ENCODE measurements at places on chromosomes 13 and 19. TPM values are rescaled to one million over a fixed set of nuclear protein-coding genes. Genes with fewer than 3 reads are reported as not detected.
A peak's percentile ranks its signal among the peaks of the same experiment; 100 is the strongest.

DNA sequence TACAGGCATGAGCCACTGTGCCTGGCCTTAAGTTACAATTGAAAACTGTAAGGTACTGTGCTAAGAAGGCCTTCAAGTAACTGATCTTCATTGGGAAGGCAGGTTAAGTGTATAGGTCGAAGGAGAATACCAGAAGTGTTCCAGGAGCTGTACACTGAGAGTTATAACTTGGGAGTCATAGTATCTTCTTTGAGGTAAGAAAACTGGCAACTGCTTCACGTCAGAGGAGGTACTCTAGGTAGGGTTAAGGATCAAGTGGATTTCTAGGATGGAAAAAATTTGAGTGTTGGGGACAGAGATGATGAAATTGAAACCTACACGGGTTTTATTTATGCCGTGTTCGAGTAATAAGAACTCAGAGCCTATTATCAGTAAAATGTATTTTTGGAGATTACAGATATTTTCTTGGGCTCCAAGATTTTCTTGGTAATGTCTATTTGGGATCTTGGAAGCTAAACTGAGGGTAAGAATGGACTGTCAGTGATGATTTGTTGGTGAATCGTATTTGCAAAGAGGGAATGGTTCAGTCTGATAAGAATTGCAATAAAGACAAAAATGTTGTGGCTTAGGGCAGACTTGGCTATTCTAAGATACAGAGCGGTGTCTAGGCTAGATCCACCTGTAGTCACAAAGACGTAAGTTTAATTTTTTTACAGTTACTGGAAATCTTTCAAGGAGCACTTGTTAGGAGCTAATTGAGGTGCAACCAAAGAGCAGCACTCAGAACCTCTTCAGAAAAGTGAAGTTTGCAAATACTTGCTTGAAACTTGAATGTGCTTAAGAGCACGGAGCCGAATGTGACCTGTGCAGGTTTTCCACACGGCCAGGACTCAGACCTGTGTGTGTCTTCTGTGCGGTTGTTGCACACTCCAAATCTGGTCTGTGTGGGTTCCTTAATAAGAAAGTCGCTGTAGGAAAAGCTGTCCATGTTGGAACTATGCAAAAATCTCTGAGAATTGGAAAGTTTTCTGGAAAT lies 102.5 kb downstream of the URI1 start:
- DNase-seq: no peak
- H3K4me1 ChIP-seq: no peaks in the 10 kb centered on the region
- no peaks in the 10 kb centered on the region for H3K36me3 ChIP-seq
- H3K27me3 ChIP-seq: no peaks in the 10 kb centered on the region

DNA sequence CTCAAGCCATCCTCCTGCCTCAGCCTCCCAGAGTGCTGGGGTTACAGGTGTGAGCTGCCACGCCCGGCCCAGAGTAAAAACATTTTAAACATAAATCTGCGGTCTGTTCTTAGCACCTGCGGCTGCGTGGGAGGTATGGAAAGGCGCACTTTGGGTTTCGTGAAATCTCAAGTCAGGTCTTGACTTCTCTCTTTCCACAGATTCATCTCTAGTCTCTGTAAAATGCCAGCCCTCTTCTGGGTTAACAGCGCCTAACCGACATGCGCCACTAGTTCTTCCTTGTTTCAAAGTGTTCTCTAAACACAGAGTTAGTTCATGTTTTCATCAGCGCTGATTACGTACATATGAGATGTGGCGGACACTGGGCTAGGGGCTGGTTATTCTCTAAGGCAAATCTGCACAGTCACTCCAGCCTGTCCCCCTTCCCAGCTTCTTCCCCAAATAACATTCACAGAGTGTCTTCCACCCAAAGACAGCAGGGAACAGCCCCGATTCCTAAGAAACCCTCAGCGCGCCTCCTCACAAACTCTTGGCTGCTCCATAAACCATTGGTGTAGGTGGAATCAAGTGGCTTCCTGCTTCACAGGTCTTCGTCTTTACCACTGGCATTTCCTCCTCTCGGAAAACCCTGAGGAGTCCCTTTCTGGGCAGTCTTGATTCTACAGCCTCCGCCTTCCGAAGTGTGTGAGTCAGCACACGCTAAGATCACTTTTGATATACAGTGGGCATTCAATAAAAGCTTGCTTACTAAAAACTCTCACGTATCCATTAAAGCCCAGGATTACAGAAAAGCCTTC lies 1.4 kb downstream of the PARP4 start:
- H3K36me3 ChIP-seq: no peaks in the 10 kb centered on the region
- peak overlapping the region; percentile 60 for H3K27ac ChIP-seq
- H3K27me3 ChIP-seq: no peaks in the 10 kb centered on the region
- H3K4me1 ChIP-seq: peaks cover 16% of the 10 kb centered on the region
- DNase-seq: no peak

- H3K27me3 ChIP-seq: no peaks in the 10 kb centered on the region
- H3K27ac ChIP-seq: peak overlapping the region; percentile 5
- no peak for DNase-seq
- H3K36me3 ChIP-seq: peaks cover 28% of the 10 kb centered on the region
Measured at GRCh38 chr19:45311621-45312020, 11.1 kb downstream of the CKM start.

- H3K36me3 ChIP-seq: no peaks in the 10 kb centered on the region
- H3K4me3 ChIP-seq: no peak overlapping the region
- H3K27me3 ChIP-seq: no peaks in the 10 kb centered on the region
- H3K27ac ChIP-seq: no peak overlapping the region
- DNase-seq: no peak
Measured at GRCh38 chr13:67087527-67087926, 142.6 kb downstream of the PCDH9 start.

DNA sequence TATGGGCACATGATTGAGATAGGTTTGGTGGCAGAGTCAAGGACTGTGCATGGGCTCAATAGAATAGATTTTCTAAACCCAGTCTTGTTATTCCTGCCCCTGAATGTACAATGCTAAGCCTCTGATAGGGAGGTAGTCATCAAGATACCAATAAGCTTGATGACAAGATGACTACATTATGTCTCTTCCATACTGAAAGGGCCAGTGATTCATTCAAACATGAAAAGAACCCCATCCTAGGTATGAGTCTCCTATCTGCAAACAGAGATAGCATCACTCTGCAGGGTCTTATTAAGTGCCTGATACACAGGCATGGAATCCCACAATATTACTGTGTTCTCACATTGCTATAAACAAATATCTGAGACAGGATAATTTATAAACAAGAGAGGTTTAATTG lies 40.3 kb upstream of the UFM1 start:
- H3K4me3 ChIP-seq: no peak overlapping the region
- no peaks in the 10 kb centered on the region for H3K36me3 ChIP-seq
- DNase-seq: no peak
- no peaks in the 10 kb centered on the region for H3K4me1 ChIP-seq

DNA sequence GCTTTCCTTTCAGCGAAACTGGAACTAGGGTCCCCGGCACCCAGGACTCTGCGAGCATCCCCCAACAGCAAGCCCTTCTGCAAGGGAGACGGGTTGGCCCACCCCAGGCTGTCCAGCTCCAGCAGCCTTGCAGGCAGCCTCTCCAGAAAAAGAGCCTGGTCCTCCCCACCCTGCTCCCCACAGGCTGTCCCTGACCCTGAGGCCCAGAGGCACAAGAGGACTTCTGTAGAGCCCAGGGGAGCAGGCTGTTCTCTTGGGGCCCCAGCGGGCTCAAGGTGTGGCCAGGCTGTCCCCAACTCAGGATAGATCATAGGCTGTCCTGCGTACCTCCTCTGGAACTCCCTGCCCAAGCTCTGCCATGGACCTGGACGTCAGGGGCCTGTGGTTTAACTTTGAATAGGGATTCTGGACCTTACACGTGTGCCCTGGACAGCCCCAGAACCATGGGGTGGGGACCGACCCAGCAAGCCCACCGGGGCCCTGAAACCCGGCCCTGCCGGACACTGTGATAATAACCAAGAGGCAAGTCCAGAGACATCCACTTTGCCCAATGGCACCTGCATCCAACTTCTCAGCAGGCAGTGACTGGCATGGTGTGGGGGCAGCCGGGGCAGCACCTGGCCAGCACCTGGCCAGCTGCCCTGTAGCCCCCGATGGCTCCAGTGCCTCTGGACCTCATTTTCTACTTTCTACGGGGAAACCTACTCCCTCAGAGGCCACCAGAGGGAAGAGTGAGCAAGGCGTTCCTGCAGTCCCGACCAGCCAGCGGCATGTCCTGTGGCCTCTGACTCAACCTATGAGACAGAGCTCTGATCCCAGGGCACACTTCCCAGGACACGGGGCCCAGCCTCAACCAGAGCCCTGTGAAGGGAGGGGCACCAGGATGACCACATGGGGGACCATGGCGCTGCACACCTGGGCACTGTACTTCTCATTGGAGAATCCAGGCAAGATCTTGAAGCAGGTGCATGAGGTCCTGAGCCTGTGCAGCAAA lies 50.9 kb upstream of the TPM4 start:
- no peaks in the 10 kb centered on the region for H3K27me3 ChIP-seq
- no peak overlapping the region for H3K4me3 ChIP-seq
- H3K27ac ChIP-seq: no peak overlapping the region
- no peaks in the 10 kb centered on the region for H3K36me3 ChIP-seq
- no peak for DNase-seq

GRCh38 chr19:3036119-3036976 lies 7.3 kb upstream of the TLE2 start:
- DNase-seq: peak; percentile 96
- peaks cover 24% of the 10 kb centered on the region for H3K4me1 ChIP-seq
- no peaks in the 10 kb centered on the region for H3K27me3 ChIP-seq
- H3K4me3 ChIP-seq: peak overlapping the region; percentile 59

Gene YJEFN3
- 2.6 TPM for total RNA-seq

Gene SOX21
- total RNA-seq: not detected

Data from heart left ventricle (tissue), 16 donors.